WTC11 (cell line): ENCODE measurements at places on chromosomes 3 and 15. TPM values are rescaled to one million over a fixed set of nuclear protein-coding genes. Genes with fewer than 3 reads are reported as not detected.

ACP3 gene
- 1.6 to 2.5 TPM (median 1.9 TPM) in 3 replicates for total RNA-seq

NSMCE3 gene
- total RNA-seq = 6.6 to 8.5 TPM (median 8.0 TPM) in 3 replicates

ANKUB1 gene
- not detected in 3 replicates for total RNA-seq

GRCh38 chr15:46660096-46660842 lies 1025.4 kb downstream of the SQOR start:
- no peaks in the 10 kb centered on the region for H3K36me3 ChIP-seq
- DNase-seq = no peak
- H3K27me3 ChIP-seq = no peaks in the 10 kb centered on the region
- no peak overlapping the region for H3K27ac ChIP-seq

DNA sequence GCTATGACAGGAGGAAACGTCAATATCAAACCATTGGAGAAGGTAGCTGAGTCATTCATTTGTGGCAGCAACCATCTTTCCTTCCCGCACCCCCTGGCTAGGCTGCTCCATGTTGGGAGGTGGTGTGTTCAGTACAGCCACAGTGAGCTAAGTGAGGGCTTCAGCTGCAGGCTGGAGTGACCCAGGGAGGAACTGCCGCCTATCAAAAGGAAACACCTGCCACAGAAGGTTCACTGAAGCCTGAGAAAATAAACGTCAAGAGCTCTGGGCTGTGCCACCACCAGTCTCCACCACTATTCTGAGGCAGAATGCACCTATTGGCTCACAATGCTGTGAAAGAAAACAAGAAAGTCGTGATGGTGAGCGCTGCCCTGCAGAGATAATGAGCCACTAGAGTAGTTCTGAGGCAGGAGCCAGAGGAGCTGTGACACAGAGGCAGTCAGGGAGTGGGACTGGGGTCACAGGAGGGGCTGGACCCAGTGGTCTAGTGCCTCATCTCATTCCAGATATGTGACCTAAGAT lies 34.8 kb upstream of the CD47 start:
- H3K36me3 ChIP-seq = no peaks in the 10 kb centered on the region
- no peak overlapping the region for H3K4me3 ChIP-seq
- no peak for DNase-seq
- no peaks in the 10 kb centered on the region for H3K27me3 ChIP-seq
- peaks cover 17% of the 10 kb centered on the region for H3K4me1 ChIP-seq

GRCh38 chr3:178646186-178646862 lies 110.1 kb downstream of the KCNMB2 start:
- no peak for DNase-seq
- no peak overlapping the region for H3K27ac ChIP-seq
- H3K4me1 ChIP-seq = no peaks in the 10 kb centered on the region
- no peaks in the 10 kb centered on the region for H3K27me3 ChIP-seq
- H3K4me3 ChIP-seq = no peak overlapping the region

GRCh38 chr3:14503033-14503705 lies 37.0 kb downstream of the GRIP2 start:
- DNase-seq = no peak
- peaks cover 15% of the 10 kb centered on the region for H3K36me3 ChIP-seq
- H3K27me3 ChIP-seq = peaks cover 3% of the 10 kb centered on the region
- no peaks in the 10 kb centered on the region for H3K4me1 ChIP-seq

DNA sequence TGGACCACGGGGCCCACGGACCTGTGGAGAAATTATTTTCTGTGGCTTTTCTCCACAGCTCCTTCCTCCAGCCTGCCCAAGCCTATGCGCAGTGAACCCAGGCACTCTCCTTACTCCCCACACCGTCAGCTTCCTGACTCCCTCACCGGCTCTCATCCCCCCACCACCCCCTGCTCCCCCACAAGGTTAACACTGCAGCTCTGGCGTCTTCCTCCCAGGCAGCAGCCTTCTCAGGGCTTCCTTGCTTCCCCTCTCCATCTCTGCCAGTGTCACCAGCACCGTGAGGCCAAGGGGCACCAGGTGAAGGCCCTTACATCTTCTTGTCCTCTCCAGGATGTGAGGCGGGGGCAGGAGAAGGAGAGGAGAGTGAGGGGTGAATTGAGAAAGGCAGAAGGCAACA lies 168.3 kb upstream of the TLE3 start:
- no peak overlapping the region for H3K27ac ChIP-seq
- DNase-seq = no peak
- H3K36me3 ChIP-seq = no peaks in the 10 kb centered on the region
- peaks cover 19% of the 10 kb centered on the region for H3K4me1 ChIP-seq
- H3K27me3 ChIP-seq = peaks cover 4% of the 10 kb centered on the region; the same call in 1 of the 2 replicates
